ENCODE measurements at places on chromosomes 6 and 20. TPM values are rescaled to one million over a fixed set of nuclear protein-coding genes. Genes with fewer than 3 reads are reported as not detected.

DNA sequence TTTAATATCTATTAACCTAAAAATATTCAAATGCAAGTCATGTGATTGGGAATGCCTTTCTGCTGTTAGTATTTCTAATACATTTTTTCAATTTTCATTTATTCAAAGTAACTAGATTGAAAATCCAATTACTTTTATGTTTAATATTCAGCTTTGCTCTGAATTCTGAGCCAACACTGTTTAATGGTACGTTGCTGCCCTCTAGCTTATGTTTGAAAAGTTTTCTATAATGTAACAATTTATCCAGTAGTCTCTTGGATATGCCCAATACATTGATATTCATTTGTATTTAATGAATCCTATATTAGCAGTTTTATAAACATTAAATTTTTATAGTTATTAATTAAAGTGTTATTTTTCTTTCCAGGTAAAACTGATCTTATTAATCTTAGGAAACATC is 47.4 kb downstream of the LGSN start:
- DNase-seq: no peak

GRCh38 chr6:14692208-14692607 is 553.7 kb upstream of the JARID2 start:
- DNase-seq: no peak

GRCh38 chr20:18906046-18906445 is 92.5 kb downstream of the SCP2D1 start:
- no peak for DNase-seq

DNA sequence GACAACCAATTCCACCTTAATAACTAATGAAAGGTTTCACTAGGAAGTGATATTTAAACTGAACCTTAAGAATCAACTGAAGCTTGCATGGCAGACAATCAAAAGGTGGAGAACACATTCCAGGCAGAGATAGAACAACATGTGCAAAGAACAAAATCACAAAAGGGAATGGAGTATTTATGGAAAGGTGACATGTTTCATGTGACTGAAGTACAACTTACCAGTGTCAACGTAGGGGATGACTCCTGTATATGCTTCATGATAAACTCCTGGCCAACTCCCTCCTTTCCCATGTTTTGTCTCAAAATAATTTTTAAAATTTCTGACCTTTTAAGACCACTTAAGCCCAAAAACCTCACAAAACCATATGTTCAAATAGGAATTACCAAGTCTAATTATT is 6.6 kb downstream of the PLN start:
- no peak for DNase-seq

- no peak for DNase-seq
These were observed 199.1 kb upstream of the CNR1 start for GRCh38 chr6:88365230-88365629.

DNA sequence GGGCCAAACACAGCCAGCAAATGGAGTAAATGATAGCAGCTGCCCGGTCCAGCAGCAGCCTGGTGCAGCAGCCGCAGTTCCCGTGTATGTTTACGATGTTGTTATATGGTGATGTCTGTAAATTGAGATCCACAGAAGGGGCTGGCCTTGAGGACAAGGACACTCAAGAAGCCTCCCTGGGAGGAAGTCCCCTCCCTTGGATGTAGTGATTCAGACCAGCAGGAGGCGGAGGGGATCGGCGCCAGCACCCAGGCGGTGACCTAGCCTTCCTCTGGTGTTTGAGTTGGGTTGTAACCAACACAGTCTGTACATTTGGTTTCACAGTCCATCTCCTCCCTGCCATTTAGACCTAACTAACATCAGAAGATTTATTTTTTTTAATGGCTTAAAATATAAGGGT is 187.8 kb downstream of the SYNDIG1 start:
- no peak for DNase-seq

DNA sequence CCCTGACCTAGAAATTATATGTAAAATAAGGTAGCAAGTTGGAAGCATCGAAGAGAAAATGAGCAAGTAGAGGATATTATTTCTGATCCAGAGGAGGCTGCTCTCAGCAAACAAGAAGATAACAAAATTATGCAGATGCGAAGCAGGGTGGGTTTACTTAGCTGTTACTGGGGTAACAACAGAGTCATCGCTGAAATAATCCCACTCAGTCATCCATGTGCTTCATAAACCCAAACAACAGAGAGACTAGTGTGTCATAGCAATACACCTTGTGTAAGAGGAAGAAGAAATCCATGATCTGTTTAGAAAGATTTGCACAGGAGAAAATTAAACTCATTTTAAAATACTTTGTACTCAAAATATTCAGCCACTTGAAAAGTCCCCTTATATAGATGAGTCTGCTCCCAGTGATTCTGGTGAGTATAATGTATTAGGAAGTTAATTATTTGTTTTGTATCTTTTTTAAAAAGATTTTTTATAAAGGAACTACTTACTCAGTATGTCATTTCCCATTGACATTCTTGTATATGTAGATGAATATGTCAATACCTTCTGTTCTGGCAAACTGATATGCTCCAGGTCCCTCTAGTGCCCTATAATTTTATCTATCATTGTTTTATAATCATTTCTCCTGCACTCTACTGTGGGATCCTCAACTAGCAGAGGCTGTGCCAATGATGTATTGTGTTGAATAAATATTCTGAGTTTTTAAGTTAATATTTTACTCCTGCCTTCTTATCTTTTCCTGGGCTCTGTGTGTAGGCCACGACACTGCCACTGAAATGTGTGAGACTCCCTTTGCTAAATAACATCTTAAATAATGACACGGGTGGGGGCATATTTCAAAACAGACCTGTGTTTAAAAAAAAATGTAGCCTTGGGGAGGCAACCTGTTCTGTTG is 8.6 kb upstream of the HIVEP2 start:
- DNase-seq: no peak

- DNase-seq: no peak
These were observed 17.8 kb upstream of the COL19A1 start for GRCh38 chr6:69848552-69848951.

GRCh38 chr6:22657352-22657980 is 88.1 kb downstream of the HDGFL1 start:
- no peak for DNase-seq

DNA sequence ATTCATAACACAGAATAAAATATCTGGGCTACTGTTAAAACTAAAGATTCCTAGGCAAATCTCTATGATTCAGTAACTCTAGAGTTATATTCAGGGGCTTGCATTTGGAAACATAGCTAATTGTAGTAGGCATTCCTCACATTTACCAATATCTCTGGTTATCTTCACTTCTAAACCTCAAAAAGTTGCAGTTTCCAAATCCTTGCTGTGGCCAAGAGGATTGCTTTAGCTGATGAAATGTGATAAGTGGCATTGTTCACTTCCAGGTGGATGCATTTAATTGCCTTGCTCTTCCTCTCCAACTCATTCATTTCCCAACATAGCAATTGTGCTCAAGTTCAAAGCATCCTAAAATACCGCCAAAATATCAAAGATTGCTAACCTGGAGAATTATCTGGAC is 246.6 kb downstream of the GRIK2 start:
- DNase-seq: no peak

DNA sequence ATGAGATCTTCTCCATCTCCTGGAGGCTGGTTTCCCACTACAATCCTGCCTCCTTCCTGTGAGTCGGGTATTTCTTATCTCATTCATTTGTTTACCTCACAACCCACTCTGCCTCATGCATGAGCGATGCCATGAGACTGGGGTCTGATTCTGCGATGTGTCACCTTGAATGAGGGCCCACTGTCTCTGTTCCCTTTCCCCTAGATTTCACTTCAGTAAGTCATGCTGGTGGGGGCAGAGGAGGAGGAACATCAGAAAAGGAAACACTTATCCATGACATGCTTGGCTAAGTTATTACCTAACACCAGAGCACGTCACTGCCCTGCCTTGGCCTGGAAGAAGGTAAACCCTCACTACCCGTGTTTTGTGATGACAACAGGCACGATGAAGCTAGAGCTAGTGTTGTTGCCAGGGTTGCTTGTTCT is 337.4 kb upstream of the PRDM1 start:
- DNase-seq: no peak

GRCh38 chr6:131391116-131391515 is 181.9 kb upstream of the ARG1 start:
- no peak for DNase-seq

DNA sequence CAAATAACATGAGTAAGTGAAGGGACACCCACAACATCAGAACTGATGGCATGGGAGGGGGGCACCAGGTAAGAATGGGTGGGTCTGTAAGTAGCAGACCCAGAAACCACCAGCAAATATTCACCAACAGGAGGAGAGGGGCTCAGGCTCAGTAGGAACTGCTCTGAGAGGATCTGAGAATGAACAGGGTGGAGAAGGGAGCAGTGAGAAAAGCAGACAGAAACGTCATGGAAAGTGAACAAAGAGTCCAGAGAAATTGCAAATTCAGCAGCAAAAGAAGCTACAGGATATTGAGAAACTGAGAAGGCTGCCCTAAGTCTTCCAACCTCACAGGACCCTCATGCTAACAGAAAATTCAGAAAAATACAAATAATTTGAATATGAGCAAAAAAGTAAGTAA is 121.3 kb downstream of the KIF16B start:
- no peak for DNase-seq

- DNase-seq: no peak
These were observed 55.3 kb upstream of the JAG1 start for GRCh38 chr20:10728873-10729670.

- DNase-seq: no peak
These were observed 543.4 kb downstream of the CD83 start for GRCh38 chr6:14660806-14661579.

GRCh38 chr20:58233881-58234528 is 5.6 kb upstream of the ANKRD60 start:
- DNase-seq: no peak

- DNase-seq: no peak
These were observed 3.2 kb downstream of the RBM38 start for GRCh38 chr20:57394121-57395082.

- no peak for DNase-seq
These were observed 53.2 kb upstream of the NKX2-4 start for GRCh38 chr20:21450572-21450971.

- DNase-seq: no peak
These were observed 36.3 kb downstream of the CARMIL1 start for GRCh38 chr6:25315194-25316177.

GRCh38 chr6:124795643-124796463 is 166.4 kb upstream of the RNF217 start:
- no peak for DNase-seq

The CD93 gene
- total RNA-seq: 0.05 TPM

The UBR2 gene
- total RNA-seq: 28.1 TPM

The SLC2A10 gene
- total RNA-seq: 15.8 TPM

The SYCP2 gene
- total RNA-seq: 0.88 TPM

The ARMH2 gene
- total RNA-seq: not detected

The BIRC7 gene
- not detected for total RNA-seq

The ZC2HC1B gene
- not detected for total RNA-seq

Data from type B pancreatic cell (in vitro differentiated cells).